Naive thymus-derived CD4-positive, alpha-beta T cell (primary cell): ENCODE measurements at places on chromosomes 6 and 20. TPM values are rescaled to one million over a fixed set of nuclear protein-coding genes. Genes with fewer than 3 reads are reported as not detected.
A peak's percentile ranks its signal among the peaks of the same experiment; 100 is the strongest.

Gene CST2
- total RNA-seq: not detected

Gene NAPB
- total RNA-seq: 16.7 TPM

Gene STMND1
- total RNA-seq: not detected in 2 replicates

- no peaks in the 10 kb centered on the region for H3K36me3 ChIP-seq
- no peaks in the 10 kb centered on the region for H3K27me3 ChIP-seq
- H3K4me1 ChIP-seq: no peaks in the 10 kb centered on the region
- no peak overlapping the region for H3K4me3 ChIP-seq
- DNase-seq: no peak
These were observed 75.4 kb downstream of the ZNF133 start for GRCh38 chr20:18363708-18364107.

- H3K36me3 ChIP-seq: no peaks in the 10 kb centered on the region
- H3K27me3 ChIP-seq: no peaks in the 10 kb centered on the region
- no peak for DNase-seq
These were observed 57.9 kb upstream of the AKAP12 start for GRCh38 chr6:151181706-151182363.

Gene METTL24
- total RNA-seq: 0.47 TPM

Gene RHAG
- not detected for total RNA-seq

DNA sequence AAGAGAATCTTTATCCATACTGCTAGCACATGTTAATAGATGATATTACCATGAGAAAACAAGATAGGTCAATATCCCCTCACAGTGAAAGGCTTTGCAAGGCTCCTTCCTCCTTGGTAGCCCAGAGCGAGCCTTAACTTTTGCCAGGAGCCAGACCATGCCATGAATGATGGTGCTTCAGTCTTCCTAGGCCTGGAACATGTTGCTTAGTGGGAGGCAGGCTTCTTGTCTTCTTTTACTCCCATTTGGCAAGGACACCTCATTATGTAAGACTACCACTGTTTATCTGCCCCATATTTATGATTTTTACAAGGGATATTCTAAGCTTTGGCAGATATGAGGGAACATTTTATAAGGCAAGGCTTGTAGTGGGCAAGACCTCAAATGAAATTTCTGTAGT is 90.8 kb downstream of the GJA1 start:
- no peaks in the 10 kb centered on the region for H3K27me3 ChIP-seq
- no peak overlapping the region for H3K4me3 ChIP-seq
- no peak overlapping the region for H3K27ac ChIP-seq
- H3K36me3 ChIP-seq: no peaks in the 10 kb centered on the region
- no peak for DNase-seq
- no peaks in the 10 kb centered on the region for H3K4me1 ChIP-seq

Gene KCNK16
- not detected for total RNA-seq

DNA sequence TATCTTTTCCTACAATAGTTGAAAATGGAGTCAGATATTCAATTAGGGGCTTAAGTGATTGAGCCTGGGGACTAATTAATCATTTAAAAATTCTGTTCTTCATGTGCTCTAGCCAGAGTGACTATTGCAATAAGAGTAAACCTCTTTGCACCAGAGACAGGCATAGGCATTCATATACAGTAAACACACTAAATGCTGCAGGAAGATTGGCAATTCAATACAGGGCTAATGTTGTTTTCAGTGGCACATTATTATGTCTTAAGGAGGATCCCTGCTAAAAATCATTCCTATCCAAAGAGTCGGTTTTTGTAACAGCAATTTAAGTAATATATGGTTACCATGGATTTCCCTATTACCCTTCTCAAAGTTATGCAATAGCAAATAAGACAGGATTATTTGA is 1.2 kb downstream of the PDE7B start:
- H3K27me3 ChIP-seq: no peaks in the 10 kb centered on the region
- no peaks in the 10 kb centered on the region for H3K4me1 ChIP-seq
- peak overlapping the region; percentile 8 for H3K27ac ChIP-seq

GRCh38 chr6:149962461-149963211 is 1.1 kb upstream of the ULBP1 start:
- no peak overlapping the region for H3K27ac ChIP-seq
- no peaks in the 10 kb centered on the region for H3K36me3 ChIP-seq
- H3K27me3 ChIP-seq: peaks cover 12% of the 10 kb centered on the region
- H3K4me1 ChIP-seq: peaks cover 24% of the 10 kb centered on the region
- DNase-seq: no peak

DNA sequence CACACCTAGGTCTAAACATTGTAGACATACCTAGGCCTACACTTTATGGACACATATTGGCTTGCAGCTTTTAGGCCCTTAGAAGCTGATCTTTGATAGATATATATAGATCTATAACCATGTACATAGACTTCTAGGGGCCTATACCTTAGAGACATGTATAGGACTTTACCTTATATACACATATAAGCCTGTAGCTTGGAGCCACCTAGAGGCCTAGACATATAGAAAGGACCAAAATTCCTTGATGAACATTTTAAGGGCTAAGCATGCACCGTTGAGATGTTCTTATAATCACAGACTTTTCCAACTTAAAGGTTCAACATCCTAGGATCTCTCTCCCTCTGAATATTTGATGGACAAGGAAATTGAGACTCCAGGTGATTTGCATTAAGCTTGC is 371.7 kb upstream of the SASH1 start:
- H3K27me3 ChIP-seq: no peaks in the 10 kb centered on the region
- no peak overlapping the region for H3K4me3 ChIP-seq
- no peaks in the 10 kb centered on the region for H3K4me1 ChIP-seq
- H3K27ac ChIP-seq: no peak overlapping the region
- DNase-seq: no peak

DNA sequence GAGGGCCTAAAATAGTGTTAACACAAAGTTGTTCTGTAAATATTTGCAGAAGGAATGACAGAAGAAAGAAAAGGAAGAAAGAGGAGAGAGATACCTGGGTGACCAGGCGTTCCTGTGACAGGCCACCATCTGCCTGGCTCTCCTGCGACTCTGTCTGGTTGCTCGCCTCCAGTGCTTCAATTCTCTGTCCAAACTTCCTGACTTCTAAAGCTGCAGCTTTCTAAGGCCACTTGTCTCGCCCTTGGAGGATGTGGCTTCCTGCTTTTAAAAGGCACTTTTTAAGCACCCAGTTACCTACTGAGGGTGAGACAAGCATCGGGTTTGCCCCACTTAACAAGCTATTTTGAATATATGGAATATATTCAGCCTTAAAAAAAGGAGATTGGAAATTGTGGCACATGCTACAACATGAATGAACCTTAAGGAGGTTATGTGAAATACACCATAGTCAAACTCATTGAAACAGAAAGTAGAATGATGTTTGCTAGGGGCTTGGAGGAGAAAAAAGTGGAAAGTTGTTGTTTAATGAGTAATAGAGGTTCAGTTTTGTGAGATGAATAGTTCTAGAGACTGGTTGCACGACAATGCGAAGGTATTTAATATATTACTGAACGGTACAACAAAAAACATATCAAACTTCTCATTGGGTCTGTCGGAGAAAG is 32.8 kb downstream of the VIP start:
- no peak overlapping the region for H3K27ac ChIP-seq
- no peaks in the 10 kb centered on the region for H3K27me3 ChIP-seq
- H3K36me3 ChIP-seq: no peaks in the 10 kb centered on the region
- no peaks in the 10 kb centered on the region for H3K4me1 ChIP-seq
- DNase-seq: no peak
- no peak overlapping the region for H3K4me3 ChIP-seq

Gene PSMB9
- 70.3 TPM for total RNA-seq

Gene SHLD1
- 14.2 TPM for total RNA-seq

DNA sequence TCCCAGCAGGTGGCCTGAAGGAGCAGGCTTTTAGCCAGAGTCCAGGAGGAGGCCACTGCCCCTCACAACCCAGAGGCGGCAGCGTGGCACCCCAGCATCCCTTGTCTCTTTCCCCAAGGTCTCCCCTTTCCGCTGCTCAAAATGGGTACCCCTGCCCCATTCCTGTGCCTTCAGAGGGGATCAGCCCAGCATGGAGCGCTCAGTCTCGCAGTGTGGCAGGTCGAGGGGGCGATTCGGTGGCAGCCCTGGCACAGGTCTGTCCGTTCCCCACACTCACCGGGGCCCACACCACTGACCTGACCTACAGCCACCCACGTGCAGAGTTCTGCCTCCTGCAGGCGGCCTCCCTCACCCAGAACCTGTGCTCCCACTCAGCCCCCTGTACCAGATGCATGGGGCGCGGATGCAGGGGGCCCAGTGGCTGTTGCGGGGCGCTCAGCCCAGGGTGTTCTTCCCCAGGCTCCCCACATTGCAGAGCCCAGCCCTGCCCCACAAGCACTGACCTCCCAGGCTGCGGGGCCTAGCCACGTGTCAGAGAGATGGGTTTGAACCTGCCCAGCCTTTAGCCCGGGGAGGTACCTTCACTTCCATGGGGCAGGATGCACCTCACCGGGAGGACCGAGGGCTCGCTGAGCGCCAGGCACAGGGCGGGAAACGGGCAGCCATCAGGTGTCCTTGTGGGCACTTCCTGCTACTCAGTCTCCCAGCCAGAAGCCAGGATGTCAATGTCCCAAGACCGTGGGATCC is 41.8 kb downstream of the DSTN start:
- peak overlapping the region; percentile 36 for H3K4me3 ChIP-seq
- H3K4me1 ChIP-seq: peaks cover 40% of the 10 kb centered on the region
- H3K27ac ChIP-seq: peak overlapping the region; percentile 60
- DNase-seq: no peak
- no peaks in the 10 kb centered on the region for H3K36me3 ChIP-seq
- H3K27me3 ChIP-seq: no peaks in the 10 kb centered on the region

DNA sequence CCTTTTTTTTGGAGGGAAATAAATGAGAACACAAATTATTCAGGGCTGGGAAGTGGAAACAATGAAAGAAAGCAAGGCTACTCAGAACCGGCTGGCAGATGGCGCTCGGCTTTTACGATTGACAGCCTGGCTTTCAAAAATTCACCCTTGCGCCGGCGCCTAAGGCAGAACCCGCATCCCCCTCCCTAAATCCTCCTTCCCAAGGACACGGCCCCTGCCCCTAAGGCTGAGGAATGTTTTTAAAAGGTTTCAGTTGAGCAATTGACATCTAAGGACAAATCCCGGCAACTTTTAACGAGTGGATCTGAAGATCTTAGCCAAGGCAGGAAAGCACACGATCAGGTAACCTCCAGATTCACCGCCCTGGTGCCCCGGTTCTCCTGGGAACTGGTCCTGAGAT is 16.3 kb downstream of the GNAS start:
- no peak overlapping the region for H3K27ac ChIP-seq
- peaks cover 3% of the 10 kb centered on the region for H3K27me3 ChIP-seq
- no peak for DNase-seq
- H3K4me3 ChIP-seq: no peak overlapping the region

DNA sequence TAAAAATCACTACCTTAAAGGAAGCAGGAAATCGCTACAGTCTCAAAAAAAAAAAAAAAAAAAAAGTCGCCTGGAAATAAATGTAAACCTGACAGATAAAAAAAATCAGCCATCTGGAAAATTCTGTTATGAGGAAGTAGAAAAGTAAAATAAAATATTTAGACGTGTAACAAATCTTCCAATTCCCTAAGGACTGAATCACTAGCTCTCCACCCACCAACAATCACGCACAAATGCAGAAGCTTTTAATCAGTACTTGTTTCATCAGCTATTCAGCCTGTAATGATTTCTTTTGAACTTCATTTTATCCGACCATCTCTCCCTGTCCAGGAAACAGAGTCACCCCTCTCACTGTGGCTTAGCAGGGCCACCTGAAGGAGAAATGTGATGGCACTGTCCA is 59.0 kb downstream of the SLC23A2 start:
- H3K4me1 ChIP-seq: no peaks in the 10 kb centered on the region
- no peaks in the 10 kb centered on the region for H3K27me3 ChIP-seq
- no peak overlapping the region for H3K27ac ChIP-seq
- H3K36me3 ChIP-seq: peaks cover under 1% of the 10 kb centered on the region

DNA sequence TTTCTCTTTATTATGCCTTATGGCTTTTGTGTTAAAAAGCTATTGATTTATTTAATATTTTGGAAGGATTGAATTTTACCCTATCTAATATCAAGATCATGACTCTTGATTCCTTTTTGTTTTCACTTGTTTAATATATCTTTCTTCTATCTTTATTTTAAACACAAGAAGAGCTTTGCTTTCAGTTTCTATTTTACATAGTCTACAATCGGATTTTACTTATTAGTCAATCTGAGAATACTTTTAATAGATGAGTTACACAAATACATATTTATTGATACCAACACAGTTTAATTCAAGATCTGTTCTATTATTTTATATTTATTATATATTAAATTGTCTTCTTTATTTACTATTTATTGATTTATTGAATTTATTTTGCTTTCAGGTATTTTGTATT is 218.8 kb downstream of the ESR1 start:
- no peak overlapping the region for H3K27ac ChIP-seq
- H3K27me3 ChIP-seq: no peaks in the 10 kb centered on the region
- no peak overlapping the region for H3K4me3 ChIP-seq
- no peaks in the 10 kb centered on the region for H3K4me1 ChIP-seq

Gene OPN5
- total RNA-seq: not detected in 2 replicates

GRCh38 chr6:113047932-113048331 is 700.8 kb downstream of the RFPL4B start:
- H3K4me3 ChIP-seq: no peak overlapping the region
- no peaks in the 10 kb centered on the region for H3K4me1 ChIP-seq
- H3K27me3 ChIP-seq: no peaks in the 10 kb centered on the region
- DNase-seq: no peak
- H3K36me3 ChIP-seq: no peaks in the 10 kb centered on the region

DNA sequence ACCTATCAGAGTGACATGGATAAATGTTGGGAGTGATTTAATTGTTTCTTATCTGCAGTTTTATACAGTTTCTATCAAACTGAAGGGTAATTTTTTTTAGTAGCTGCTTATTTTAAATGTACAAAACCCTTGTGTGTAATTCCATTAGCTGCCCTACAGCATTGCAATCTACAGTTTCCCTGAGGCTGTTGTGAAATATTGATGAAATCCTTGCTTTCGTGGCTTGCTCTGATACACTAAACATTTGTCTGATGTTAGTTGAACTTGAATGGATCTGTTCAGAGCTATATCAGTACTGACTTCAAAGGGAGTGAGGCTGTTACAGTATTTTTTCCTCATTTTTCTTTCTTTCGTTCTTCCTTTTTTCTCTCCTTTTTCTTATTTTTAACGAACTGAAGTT is 255.4 kb downstream of the TSHZ2 start:
- no peaks in the 10 kb centered on the region for H3K4me1 ChIP-seq
- H3K27ac ChIP-seq: no peak overlapping the region
- no peak for DNase-seq
- H3K4me3 ChIP-seq: no peak overlapping the region
- H3K36me3 ChIP-seq: no peaks in the 10 kb centered on the region
- H3K27me3 ChIP-seq: no peaks in the 10 kb centered on the region

- DNase-seq: no peak
- H3K27me3 ChIP-seq: no peaks in the 10 kb centered on the region
- no peak overlapping the region for H3K27ac ChIP-seq
- no peaks in the 10 kb centered on the region for H3K4me1 ChIP-seq
These were observed 8.5 kb downstream of the ARFGEF2 start for GRCh38 chr20:48930035-48930434.

DNA sequence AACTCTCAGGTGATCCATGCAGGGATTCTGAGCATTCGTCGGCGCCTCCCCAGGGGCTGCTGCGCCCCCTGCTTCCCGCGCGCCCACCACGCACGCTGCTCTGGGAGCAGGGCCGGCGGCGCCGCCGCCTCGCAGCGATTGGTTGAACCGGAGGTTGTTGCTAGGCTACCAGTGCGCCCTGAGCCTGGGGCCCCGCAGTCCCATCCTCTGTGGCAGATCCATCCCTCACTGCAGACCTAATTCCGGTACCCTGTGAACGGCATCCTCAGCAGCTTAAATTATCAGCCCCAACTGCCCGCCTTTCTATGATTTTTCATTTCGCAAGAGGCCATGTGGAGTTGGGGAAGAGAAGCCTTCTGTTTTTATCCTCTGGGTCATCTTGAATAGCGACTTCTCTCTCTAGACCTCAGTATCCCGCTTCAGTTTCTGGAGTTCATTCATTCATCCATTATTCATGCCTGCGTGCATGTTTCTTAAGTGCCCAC is 15.4 kb downstream of the PNPLA1 start:
- DNase-seq: no peak
- no peaks in the 10 kb centered on the region for H3K36me3 ChIP-seq
- H3K27ac ChIP-seq: no peak overlapping the region
- H3K27me3 ChIP-seq: no peaks in the 10 kb centered on the region
- no peaks in the 10 kb centered on the region for H3K4me1 ChIP-seq

Gene BTBD3
- total RNA-seq: 1.9 TPM
